Activated naive CD4-positive, alpha-beta T cell (primary cell): ENCODE measurements at places on chromosomes 7 and 10.

GRCh38 chr10:75672111-75672671 lies 240.8 kb downstream of the LRMDA start:
- no peak for DNase-seq

DNA sequence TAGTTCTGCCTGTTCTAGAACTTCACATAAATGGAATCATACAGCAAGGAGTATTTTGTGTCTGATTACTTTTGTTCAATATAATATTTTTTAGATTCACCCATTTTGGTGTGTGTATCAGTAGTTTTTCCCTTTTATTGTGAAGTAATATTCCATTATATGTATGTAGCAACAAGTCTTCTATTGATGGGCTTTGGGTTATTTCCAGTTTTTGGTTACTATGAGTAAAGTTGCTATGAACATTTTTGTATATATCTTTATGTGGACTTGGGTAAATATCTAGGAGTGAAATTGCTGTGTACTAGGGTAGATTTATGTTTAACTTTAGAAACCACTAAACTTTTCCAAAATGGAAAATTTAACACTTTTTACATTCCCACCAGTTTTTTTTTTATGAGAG lies 35.7 kb downstream of the ADK start:
- DNase-seq, result no peak

DNA sequence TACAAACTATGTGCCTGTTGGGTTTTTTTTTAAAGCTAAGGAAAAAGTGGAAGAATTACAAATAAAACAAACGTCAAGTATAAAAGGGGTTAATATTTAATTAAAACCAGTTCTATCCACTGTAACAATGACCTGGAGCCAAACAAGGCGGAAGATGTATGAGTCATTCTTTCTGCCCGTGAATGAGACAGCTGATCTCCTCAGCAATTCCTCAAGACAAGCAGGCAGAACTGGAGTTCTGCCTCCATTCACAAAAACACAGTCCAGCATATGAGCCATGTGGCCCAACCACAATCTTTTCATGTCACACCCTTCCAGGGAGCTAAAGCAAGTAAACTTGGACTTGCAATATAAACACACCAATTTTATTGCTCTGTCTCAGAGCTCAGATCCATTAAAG lies 8.4 kb downstream of the ETV1 start:
- no peak for DNase-seq

DNA sequence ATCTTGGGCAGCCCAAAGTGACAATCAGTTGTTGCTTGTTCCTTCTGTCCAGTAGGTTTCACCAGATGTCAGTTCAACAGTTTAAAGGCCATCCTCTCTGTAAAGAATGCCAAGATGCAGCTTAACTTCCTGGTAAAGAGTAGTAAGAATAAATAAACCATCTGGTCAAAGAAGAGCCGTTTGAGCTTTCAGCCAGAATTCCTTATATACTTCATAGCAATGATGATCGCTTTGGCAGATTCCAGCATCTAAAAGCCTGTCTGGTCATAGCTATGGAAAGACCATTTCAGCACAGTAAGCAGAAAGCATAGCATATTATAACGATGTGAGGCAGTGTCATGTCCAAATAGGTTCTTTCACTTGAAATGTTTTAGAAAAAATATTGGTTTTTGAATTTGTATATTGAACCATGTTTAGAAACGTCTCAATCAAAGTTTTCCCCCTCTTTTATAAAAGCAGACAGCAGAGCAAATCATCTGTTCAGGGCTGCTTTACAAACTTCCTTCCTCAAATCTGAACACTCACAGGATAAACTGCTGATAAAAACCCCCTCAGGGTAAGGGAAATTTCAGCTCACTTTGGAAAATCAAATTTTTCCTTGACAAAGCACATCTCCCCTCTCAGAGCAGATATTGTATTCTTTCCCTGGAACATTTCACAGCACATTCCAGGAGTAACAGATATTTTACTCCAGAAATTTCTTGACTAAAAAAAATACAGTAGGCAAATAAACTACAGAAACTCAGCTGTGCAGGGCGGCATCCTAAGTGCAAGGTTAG lies 184.1 kb downstream of the NOC3L start:
- DNase-seq, result no peak

- DNase-seq, result no peak
These were observed 87.0 kb upstream of the KMT2E start for GRCh38 chr7:104927055-104927454.

- no peak for DNase-seq
These were observed 450.0 kb downstream of the HTR7 start for GRCh38 chr10:90407851-90408250.

GRCh38 chr7:573933-574381 lies 54.3 kb upstream of the PDGFA start:
- no peak for DNase-seq

GRCh38 chr7:107998660-107999480 lies 4.1 kb downstream of the LAMB1 start:
- DNase-seq, result no peak
